ENCODE measurements at places on chromosomes 4 and X.

GRCh38 chr4:38188631-38189101, 228.5 kb downstream of the PTTG2 start:
- no peak for DNase-seq

DNA sequence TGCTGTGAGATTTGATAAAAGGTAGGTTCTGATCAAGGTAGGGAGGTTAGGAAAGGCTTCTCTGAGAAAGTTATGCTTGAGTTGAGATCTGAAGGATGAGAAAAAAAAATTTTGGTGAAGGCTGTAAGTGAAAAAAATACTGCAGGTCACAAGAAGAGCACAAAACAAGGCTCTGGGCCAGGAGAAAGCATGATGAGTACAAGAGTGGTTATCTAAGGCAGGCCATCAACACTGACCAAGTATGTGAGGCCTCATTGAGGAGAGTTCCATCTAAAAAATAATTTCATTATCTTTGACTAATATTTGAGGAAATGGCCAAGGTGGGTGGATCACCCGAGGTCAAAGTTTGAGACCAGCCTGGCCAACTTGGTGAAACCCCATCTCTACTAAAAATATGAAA, 71.6 kb upstream of the SLC4A4 start:
- DNase-seq: no peak

DNA sequence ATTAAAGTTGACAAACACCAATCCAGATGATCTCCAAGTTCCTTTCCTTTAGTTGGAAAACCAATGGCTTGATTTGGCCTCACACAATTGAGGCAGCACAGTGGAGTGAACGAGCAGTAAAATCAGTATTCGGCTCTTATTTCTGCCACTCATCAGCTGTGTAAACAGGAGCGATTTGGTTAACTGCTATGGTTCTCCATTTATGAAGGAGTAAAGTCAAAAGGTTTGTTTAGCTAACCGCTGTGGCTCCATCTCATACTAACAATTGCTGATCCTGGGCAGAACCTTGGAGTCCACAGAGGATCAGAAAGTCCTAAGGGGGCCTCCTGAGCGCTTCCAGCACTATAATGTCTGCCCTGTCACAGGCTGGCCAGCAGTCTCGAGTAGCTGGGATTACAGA, 54.5 kb upstream of the EXOC1L start:
- DNase-seq: no peak

- no peak for DNase-seq
Measured at GRCh38 chr4:187612301-187612700, 383.3 kb upstream of the ZFP42 start.

- DNase-seq: no peak
Measured at GRCh38 chr4:62709618-62710252, 1509.6 kb downstream of the ADGRL3 start.

DNA sequence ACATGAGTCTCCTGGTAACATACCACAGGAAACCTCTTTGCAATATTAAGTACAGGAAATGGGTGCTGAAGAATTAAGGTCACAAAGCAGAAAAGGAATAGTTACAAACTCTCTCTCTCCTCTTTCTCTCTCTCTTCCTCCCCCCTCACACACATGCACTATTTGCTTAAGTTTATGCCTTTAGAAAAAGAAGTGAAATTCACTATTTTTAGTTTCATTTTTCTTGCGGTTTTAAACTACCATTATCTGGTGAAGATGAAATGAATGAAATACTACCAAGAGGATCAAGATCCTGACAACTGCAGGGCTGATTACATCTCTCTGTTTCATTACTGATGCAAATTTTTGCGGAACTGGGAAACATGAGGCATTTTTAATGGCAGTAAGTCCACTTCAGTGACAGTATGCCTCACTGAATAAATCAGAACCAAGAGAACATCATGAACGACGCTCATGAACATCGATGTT, 64.3 kb upstream of the FTHL17 start:
- no peak for DNase-seq

DNA sequence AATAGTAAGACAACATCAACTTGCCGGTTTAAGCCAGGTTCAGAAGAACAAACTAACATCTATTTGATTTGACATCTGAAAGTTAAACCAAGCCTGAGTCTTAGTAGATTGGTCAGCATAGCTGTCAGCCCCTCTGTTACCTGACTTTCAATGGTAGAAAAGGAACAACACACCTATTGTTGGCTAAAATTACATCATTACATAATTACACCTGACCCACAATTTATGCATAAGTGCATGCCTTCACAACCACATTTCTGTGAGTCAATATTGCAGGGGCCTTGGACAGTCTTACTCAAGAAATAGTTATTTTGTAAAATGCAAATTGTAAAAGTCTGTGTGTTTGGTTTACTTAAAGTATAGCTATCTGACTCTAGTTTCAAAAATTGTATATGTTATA, 36.2 kb downstream of the EGFL6 start:
- no peak for DNase-seq
